ENCODE measurements at places on chromosomes 12 and 14. TPM values are rescaled to one million over a fixed set of nuclear protein-coding genes. Genes with fewer than 3 reads are reported as not detected.
A peak's percentile ranks its signal among the peaks of the same experiment; 100 is the strongest.

DNA sequence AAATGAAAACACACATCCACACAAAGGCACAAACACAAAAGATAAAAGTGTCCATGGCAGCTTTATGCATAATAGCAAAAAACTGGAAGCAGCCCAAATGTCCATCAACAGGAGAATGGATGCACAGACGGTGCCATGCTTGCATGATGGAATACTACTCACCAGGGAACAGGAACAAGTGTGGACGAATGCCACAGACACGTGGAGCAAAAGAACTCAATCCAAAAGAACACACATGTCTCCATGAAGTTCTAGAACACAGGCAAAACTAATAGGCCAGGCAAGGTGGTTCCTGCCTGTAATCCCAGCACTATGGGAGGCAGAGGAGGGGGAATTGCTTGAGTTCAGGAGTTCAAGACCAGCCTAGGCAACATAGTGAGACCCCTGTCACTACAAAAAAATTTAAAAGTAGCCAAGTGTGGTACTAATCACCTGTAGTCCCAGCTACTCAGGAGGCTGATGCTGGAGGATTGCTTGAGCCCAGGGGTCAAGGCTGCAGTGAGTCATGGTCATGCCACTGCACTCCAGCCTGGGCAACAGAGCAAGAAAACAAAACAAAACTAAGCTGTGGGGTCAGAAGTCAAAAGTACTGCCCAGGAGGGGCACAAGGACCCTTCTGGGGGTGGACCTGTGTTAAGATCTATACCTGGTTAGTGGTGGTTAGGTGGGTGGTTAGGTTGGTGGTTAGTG lies 7.3 kb upstream of the TMEM119 start:
- no peak for DNase-seq

The KLHL33 gene
- total RNA-seq = 0.05 TPM

The XRCC3 gene
- total RNA-seq = 48.7 TPM

- DNase-seq = no peak
Measured at GRCh38 chr12:100567945-100568344, 5.5 kb upstream of the GAS2L3 start.

The SERPINA10 gene
- total RNA-seq = not detected

DNA sequence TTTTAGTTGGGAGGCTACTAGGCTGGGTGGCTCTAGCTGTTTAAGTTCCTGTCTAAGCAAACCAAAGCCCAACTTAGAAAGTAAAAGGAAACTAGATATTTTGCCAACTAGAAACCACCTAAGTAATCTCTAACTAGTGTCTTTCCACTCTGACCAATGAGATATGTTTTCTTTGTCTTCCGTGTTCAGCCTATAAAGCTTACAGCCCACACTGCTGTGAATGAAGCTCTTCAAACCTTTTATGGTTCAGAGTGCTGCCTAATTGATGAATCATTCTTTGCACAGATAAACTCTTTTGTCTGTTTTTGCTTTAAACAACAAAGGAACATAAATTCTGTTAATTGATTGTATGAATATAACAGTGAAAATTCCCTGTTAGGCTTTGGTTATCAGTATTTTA lies 66.1 kb downstream of the FUT8 start:
- DNase-seq = peak; percentile 38

DNA sequence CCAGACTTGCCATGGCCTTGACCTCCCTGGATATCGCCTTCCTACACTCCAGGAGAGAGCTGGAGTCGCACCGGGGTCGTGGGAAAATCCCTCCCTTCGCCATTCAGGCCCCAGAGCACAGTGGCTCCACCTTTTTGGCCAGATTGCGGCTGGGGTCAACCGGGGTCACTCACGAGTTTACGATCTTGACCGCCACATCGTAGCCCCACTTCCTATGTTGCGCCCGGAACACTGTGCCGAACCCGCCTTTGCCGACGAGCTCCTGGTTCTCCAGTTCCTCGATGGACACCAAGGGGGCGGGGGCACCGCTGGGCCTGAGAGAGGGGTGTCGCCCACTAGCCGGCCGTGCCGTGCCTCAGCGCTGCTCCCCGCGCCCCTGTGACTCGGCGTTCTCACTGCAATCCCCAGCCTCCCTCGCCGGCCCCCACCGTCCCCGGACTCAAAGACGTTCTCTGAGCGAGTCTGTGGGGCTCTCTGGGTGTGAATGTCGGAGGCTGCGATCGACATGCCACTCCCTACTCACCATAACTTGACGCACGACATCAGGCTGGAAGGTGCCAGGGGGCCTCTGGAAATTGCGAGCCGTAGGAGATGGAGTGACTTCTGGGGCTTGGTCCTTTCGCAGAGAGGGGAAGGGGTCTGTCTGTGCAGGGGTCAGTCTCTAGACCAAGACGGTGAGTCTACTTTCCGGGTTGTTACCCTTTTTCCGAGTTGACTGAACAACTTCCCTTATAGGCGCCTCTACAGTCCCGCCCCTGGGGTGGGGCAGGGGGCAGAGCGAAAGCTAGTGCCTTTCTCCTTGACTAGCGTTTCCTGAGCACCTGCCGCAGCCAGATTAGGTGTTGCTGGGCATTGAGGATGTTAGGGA lies at the start of gene RIPK3:
Gene RIPK3, minus strand, starts transcription at position 708 of the 868 bp plus-strand sequence. Its CDS starts 165 bp downstream, at position 543.
- no peak for DNase-seq

GRCh38 chr14:80927083-80927989 lies 14.2 kb downstream of the CEP128 start:
- DNase-seq = no peak

GRCh38 chr14:99189201-99189801 lies 82.7 kb downstream of the BCL11B start:
- no peak for DNase-seq

DNA sequence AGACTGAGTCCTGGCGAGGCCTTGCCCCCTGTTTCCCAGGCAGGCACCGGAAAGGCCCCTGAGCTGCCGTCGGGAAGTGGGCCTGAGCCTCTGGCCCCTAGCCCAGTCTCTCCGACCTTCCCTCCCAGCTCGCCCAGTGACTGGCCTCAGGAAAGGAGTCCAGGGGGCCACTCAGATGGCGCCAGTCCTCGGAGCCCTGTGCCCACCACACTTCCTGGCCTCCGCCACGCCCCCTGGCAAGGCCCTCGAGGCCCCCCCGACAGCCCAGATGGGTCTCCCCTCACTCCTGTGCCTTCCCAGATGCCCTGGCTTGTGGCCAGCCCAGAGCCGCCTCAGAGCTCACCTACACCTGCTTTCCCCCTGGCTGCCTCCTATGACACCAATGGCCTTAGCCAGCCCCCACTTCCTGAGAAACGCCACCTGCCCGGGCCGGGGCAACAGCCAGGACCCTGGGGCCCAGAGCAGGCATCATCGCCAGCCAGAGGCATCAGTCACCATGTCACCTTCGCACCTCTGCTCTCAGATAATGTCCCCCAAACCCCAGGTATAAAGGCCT lies 10.9 kb downstream of the TNS2 start:
- DNase-seq = no peak

The STAT2 gene
- total RNA-seq = 53.1 TPM

The LRTM2 gene
- total RNA-seq = 0.07 TPM

- no peak for DNase-seq
Measured at GRCh38 chr12:40209886-40210285, 14.9 kb upstream of the LRRK2 start.

GRCh38 chr14:61699027-61699426 lies 3.7 kb downstream of the HIF1A start:
- DNase-seq = no peak

Measured in HCT116 (cell line).